Glomerular endothelial cell (primary cell): ENCODE measurements at places on chromosomes 11 and 22. TPM values are rescaled to one million over a fixed set of nuclear protein-coding genes. Genes with fewer than 3 reads are reported as not detected.

DNA sequence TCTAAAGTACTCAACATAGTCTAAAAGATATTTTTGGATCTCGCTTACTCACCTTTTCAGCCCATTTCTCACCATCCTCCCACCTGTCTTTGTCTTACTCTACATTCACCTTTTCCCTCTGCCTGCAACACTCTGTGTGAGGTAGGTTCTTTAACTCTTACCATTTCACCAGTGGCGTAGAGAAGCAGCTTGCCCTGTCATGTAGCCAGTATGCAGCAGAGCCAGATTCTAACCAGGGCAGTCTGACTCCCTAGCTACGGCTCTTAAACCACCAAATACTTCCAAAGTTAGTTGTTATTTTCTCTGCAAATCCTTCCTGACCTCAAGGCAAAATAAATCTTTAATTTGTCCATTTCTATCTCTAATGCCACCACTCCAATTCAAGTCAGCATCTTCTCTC lies 7.5 kb downstream of the ALG8 start:
- no peak for DNase-seq

DNA sequence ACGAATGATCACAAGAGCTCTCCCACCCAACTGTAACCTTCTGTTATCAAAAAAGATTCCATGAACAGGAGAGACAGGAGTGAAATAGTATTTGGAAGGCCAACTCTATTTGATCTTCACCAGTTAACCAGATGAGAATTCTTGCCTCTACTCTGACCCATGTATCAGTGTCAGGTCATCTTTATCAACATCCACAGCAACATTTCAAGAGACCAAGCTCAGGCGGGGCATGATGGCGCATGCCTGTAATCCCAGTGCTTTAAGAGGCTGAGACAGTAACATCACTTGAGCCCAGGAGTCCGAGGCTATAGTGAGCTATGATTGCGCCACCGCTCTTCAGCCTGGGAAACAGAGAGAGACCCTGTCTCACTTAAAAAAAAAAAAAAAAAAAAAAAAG lies 62.3 kb downstream of the GAB2 start:
- DNase-seq, result no peak

DNA sequence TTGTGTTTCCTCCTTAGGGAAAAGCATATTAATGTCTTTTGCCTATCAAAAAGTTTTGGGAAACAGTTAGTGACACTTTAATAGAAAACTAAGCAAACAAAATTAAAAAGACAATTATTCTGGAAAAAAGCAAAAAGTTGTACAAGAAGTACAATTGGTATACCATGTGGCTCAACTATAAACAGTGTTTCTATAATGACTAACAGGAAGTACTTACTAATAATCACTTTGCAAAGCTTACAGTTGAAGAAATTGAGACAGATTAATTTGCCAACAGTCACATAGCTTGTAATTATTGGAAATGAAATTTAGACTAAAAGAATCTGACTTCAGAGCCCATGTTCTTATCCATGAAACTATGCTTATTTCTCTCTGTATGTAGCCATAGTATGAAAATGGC lies 24.7 kb downstream of the PPME1 start:
- no peak for DNase-seq

DNA sequence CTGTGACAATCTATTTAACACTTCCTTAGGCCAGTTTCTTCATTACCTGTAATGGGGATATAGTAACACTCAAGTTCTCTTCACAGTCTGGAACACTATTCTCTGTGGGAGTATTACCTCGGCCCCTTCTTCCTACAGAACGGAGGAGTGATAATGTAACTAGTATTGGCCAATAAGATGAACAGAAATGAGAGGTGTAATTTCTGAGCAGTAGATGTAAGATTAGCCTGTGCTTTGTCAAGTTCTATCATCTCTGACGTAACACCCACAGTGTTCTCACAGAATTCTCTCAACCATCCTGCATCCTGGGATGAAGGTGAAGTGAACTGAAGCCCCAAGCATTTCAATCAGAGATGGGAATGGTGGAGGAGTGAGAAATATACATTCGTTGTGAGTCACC lies 65.2 kb upstream of the TOP3B start:
- no peak for DNase-seq

CASP5 gene
- not detected in 2 replicates for total RNA-seq

PKDREJ gene
- total RNA-seq, result not detected in 2 replicates
